ENCODE measurements at places on chromosomes 11 and 22.
A peak's percentile ranks its signal among the peaks of the same experiment; 100 is the strongest.

DNA sequence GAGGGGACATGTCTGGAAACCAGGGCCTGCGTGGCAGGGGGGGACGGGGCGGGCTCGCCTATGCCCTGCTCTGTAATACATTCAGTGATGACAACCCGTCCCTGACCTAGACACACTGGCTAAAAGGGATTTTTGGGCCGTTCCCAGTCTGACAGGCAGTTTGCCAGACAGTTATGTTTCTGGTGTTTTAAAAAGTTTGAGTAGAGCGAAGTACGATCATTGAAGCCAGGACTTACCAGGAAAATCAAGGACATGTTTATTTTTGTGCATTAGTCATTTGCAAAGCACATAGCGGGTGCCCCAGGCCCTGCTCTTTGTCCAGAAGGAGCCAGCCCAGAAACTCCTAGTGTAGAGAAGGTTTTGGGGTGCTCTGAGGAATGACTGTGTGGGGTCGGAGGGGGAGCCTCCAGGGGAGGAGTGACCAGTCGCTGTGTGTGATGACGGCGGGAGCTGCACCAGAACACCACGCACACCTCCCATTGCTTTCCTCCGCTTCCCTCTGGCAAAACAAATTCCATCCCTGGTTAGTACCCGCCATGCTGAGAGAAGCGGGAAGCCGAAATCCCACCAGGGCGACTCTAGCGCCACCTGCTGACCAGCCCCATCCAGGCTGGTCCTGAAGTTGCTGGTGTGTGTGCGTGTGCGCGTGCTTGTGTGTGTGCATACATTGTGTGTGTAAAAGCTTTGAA is 50.8 kb downstream of the FBLN1 start:
- DNase-seq: peak; percentile 78

DNA sequence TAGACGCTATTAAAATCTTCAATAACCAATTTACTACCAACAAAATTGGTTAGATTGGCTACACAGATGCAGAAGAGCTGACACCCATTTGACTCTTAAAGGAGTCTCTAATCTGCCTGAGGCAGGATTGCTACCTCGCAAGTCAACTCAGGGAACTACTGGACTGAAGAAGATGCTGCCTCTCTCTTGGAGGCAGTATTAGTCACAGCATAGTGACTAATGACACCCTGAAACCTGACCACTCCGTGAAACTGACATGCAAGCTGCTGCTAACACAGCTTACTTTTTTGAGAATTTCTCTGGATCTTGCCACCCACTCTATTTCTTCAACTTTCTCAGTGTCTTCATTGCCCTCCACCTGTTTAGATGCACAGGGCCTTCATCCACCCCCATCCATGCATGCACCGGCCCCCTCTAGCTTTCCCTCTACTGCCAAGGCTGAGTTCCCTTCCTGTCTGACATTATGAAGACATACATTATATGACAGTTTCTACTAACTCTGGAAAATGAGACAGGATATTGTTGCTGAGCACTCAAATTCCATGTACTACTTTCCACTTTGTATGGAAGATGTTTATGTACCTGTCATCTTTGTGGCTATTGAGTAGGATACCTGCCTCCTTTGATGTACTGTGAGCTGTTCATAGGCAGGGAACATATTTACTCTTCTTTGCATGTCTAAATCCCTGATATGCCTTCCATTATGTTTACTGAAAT is 183.2 kb downstream of the MSANTD4 start:
- no peak for DNase-seq

DNA sequence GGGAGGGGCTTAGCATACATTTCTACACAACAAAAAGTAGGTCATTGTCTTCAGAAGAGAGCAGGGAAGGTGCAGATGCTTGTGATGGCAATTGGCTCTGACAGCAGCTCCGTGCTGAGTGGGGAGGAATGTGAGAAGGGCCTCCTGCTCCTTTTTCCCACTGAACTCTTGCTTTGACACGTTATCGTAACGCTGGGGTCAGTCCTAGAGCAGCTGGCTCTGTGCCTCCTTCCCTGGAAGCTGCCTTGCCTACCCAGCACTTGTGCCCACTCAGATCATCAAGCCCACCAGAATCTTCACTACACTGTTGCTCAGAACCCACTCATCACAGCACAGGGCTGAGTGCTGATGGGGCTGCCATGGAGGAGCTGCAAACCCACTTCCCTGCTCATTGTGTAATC is 14.9 kb upstream of the NAV2 start:
- no peak for DNase-seq

GRCh38 chr22:17476838-17477237 is 86.5 kb upstream of the SLC25A18 start:
- DNase-seq: no peak

- no peak for DNase-seq
These were observed at the start of gene OR10G7 for GRCh38 chr11:124041254-124041653. OR10G7 (minus strand) TSS chr11:124041325; CDS start chr11:124039001, 2,324 bp downstream.

DNA sequence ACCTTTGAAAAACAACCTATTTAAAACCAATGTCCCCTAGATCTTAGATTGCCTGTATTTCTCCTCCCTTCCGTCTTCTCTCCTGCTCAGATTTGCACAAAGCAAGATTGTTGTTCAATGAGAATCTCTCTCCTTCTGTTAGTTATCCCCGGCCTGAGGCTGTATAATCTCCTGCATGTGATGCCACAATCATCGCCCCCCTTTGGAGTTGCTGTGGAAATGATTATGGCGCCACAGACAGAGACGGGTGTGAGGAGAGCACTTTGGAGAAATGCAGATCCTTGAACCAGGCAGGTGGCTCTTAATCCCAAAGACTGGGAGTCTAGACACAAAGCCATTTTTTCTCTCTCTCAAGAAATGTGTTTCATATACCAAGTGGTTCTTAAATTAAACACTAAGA is 941.3 kb downstream of the OPCML start:
- no peak for DNase-seq

GRCh38 chr22:23598805-23599518 is 18.9 kb upstream of the IGLL1 start:
- DNase-seq: no peak

DNA sequence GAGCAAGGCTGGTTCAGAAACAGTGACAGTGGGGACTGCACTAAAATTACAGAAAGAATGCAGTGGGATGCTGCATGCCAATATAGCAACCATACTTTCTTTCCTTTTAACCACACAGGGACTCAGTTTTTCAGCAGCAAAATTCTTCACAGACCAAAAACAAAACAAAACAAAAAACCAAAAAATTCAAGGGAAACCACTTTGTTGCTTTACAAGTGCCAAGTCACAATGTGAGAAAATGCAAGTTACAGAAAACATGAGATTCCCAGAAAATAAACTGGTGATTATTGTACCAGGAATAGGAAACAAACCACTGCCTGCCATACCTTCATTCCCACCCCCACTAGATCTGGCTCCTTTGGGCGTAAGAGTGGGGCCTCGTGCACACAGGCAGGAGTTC is 52.6 kb downstream of the TENM4 start:
- DNase-seq: no peak

DNA sequence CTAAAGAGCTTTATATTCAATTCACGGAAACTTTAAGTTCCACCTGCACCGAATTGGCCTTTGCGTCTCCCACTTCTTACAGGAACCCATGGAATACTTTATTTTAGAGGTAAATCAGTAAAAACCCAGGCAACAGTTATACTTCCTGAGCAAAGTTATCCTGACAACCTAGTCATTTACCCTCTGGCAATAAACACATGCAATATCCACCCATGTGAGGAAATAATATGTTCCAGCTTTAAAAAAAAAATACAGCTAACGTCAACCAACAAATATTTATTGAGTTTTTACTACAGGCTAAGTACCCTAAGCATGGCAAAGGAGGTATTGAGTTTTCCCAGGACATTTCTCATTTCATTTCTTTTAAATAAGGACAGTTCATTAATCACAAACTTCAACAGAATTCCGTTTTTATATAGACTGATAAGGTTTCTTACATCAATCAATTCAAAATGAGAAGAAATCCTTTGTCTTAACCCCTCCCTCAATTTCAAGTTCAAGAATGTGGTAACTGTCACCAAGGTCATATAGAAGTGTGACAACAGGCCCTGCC is 38.3 kb upstream of the CCDC34 start:
- DNase-seq: no peak

DNA sequence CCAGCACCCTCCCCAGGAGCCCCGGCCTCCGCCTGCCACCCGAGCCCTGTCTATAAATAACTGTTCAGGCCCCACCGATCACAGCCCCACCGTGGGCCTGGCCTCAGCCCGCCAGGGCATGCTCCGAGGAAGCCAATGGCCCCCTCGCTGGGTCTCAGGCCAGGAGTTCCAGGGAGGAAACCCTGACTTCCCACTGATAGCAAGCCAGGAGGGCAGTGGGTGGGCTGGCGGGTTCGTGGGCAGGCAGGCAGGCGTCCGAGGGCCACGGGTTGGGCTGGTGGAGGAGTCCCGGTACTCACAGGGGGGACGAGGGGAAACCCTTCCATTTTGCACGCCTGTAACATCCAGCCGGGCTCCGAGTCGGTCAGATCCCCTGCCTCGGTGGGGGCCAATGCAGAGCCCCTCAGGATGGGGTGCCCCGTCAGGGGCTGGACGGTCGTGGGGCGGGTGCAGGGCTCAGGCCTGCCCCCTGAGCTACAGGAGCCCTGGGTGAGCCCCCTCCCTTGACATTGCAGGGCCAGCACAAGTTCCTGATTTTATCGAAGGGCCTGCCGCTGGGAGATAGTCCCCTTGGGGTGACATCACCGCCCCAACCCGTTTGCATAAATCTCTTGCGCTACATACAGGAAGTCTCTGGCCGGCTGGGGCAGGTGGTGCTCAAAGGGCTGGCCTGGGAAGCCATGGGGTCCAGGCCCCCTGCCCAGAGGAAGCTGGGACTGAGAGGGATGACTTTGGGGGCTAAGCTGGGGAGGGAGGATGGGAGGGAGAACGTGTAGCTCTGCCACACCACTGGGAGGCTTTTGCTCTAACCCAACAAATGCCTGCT is at the start of gene SPI1:
TSS of gene SPI1 (minus strand) at position 538 of the 826 bp plus-strand sequence. CDS start at position 344, 194 bp downstream.
- DNase-seq: peak; percentile 84

DNA sequence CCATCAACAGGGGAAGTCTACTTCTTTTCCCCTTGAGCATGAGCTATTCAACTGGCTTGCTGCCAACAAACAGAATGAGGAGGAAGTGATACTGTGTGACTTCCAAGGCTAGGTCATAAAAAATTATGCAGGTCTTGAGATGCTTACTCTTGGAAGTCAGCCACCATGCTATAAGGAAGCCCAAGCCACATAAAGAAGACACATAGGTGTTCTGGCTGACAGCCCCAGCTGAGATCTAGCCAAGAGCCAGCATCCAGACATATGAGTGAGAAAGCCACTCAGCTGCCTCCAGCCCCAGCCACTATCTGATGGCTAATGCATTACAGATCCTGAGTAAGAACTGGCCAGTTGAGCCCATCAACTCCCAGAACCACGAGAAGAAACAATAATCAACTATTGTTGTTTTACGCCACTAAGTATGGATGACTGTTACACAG is 31.0 kb upstream of the PPP2R1B start:
- DNase-seq: no peak

GRCh38 chr22:48923996-48924395 is 903.7 kb downstream of the BRD1 start:
- DNase-seq: no peak

- no peak for DNase-seq
These were observed 28.2 kb downstream of the KCTD17 start for GRCh38 chr22:37079668-37080171.

- no peak for DNase-seq
These were observed 1.3 kb downstream of the CARS1 start for GRCh38 chr11:3055891-3056290.

GRCh38 chr11:125202362-125202880 is 37.9 kb downstream of the PKNOX2 start:
- no peak for DNase-seq

DNA sequence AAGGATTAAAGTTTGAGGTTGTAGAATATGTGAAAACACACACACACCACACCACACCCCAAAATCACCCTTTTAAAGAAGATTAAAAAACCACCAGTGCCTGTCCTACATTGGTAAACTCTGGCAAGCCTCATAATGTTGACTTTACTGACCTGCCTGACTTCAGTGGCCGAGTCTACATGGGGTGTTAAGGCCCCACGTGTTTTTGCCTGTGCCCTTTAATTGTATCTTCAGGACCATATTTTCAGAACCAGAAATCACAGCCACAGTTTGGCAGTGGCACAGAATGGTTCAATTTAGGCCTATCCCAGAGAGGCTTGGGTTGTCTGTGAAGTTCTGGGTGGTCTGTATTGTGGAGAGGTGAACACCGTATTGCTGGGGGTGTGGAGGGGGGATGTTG is 33.4 kb downstream of the ZBTB16 start:
- no peak for DNase-seq

DNA sequence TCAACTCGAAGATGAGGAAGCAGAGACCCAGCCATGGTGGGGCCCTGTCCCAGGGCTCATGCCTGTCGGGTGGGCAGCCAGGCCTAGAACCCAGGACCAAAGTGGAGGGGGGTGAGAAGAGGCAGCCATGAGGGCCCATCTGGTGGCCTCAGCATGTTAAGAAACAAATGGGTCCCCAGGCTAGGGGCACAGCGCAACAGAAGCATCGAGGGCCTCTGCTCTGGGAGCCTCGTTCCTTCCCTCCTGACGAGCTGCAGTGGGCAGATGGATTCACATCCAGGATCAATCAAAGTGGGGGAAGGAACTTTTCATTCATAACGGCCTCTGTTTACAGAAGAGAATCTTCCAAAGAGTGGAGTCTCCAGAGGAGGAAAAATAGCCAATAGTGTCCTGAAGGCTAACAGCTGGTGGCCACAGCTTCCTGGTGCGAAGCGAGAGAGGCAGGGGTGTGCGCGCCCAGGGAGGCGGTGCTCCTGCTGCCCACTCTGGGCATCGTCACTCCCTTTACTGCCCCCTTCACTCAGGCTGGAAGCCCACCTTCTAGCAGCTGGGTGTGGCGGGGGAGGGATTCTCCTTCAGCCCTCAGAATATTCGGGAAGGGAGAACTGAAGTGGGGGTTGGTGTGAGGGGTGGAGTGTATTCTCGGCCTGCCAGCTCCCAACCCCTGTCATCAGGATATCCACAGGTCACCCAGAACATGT is 4.3 kb downstream of the CBX7 start:
- no peak for DNase-seq

GRCh38 chr22:27597703-27598444 is 203.7 kb downstream of the MN1 start:
- DNase-seq: no peak

DNA sequence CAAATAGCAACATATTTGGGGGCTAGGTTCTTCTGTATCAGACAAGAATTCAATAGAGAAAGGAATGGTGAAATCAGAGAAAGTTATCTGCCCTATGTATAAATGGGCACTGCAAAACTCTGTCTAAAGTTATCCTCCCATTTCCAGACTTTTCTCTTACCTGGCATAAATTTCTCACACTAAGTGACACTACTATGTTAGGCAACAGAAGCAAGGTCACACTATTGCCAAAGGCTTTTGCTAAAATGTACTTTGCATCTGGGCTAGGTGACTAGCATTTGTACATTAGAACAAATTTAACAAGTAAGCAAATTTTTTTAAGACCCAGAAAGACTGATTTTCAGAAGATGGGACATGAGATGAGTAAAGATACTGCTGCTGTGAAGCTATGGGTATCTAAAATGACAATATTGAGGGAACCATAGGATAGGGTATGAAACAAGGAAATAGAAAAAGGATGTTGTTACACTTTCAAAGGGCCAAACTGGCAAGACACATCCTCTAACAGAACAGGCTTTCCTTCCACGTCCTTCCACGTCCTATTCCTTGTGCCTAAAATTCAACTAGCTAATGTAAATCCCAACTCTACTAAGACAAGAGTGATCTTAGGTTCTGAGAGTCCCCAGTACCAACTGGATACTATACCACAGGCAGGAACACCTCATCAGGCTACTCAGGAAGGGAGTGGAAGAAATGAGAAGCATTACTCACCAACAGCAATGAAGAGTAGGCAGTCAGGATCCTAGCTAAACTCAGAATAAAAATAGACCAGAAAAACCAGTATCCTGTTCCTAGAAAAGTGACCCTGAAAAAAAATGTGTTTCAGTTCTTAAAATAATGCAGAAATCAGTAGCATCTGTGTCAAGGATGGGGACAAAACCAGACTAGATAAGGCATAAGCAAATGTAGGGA is 22.6 kb downstream of the GDPD4 start:
- DNase-seq: no peak

All from GM12891 (cell line).